Cortex of kidney (tissue), 1 donor: ENCODE measurements at places on chromosomes 6 and 20.

GRCh38 chr6:136510782-136511181, 39.4 kb downstream of the MAP7 start:
- no peak for DNase-seq

DNA sequence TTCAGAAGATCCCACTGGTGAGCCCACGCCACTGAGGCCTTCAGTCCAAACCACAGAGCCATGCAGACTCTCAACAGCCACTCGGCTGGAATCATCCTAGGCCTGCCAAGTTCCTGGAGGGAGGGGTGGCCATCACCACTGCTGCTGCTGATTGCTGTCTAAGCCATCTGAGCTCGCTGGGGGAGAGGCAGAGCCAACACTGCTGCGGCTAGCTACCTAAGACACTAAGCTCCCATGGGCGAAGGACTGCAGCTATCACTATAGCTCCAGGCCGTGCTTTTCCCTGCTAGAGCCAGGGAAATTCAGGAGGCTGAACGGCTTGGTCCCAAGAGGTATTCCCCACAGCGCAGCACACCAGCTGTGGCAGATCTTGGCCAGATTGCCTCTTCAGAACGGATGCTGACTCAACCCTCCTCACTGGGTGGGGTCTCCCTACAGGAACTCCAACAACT, 73.6 kb downstream of the TBC1D32 start:
- no peak for DNase-seq

DNA sequence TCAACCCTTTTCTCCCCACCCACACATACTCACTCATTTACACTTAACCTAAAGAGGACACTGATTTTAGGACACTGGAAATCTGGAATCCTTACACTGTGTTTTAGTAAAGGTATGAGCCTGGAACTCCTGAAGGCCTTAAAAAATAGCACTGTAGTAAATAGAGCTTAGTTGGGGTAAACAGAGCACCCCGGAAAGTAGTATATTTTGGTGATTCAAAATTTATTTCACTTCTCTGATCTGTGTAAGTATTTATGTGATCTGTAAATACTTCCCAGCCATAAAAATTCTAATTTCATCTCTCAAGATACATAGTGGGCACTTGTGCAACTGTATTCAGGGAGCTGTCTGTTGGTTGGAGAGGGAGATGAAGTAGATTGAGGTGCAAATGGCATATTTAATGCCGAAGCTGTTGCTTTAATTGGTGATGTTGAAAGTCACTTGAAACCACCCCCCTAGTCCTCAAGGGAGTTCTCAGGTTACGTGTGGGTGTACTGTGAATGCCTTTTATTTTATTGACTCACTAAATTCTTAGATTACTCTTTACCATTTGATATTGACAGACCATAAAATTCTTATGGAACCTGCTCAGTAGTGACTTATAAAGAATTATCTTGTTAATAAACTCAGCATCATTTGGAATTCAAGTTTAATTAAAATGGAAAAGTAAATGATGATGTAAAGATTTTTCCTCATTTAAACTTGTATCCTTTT, 154.9 kb downstream of the SOX4 start:
- no peak for DNase-seq

DNA sequence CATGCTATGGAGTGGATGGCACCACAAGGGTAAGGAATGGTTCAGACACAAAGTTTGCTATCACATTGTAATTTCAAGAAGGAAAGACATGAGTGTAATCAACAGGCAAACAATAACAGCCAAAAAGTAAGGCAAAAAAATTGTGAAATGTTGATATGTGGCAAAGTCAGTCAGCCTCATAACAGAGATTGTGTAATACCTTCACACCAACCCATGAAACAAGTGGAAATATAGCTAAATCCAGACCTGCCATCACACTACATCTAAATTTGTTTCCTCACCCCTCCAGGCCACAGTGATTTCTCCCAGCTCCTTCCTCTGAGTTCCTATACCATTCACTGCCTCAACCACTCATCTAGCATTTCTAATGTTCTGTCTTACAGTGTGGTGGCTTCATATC, 37.3 kb downstream of the SIM1 start:
- DNase-seq = no peak

GRCh38 chr20:10672624-10673127, 1.1 kb downstream of the JAG1 start:
- no peak for DNase-seq
